ENCODE measurements at places on chromosomes 2 and 18. TPM values are rescaled to one million over a fixed set of nuclear protein-coding genes. Genes with fewer than 3 reads are reported as not detected.

CCL20 gene
- 223 TPM for total RNA-seq

ANTXR1 gene
- total RNA-seq = 12.7 TPM

ZNF532 gene
- not detected for total RNA-seq

CHAC2 gene
- 10.7 TPM for total RNA-seq

ASB18 gene
- not detected for total RNA-seq

TMBIM1 gene
- 69.7 TPM for total RNA-seq

REG3A gene
- total RNA-seq = not detected

CD226 gene
- total RNA-seq = 0.15 TPM

MYO1B gene
- total RNA-seq = 89.8 TPM

HTR2B gene
- not detected for total RNA-seq

HOXD4 gene
- total RNA-seq = 0.31 TPM

RGPD3 gene
- 0.53 TPM for total RNA-seq

AGXT gene
- 41.9 TPM for total RNA-seq

RNU2-63P gene
- total RNA-seq = 6.8 TPM

UGT1A9 gene
- total RNA-seq = not detected

ACVR2A gene
- total RNA-seq = 18.0 TPM

SATB2 gene
- total RNA-seq = 5.5 TPM

SERPINB4 gene
- total RNA-seq = not detected

ABHD1 gene
- 0.04 TPM for total RNA-seq
